ENCODE measurements at places on chromosomes 2 and 18. TPM values are rescaled to one million over a fixed set of nuclear protein-coding genes. Genes with fewer than 3 reads are reported as not detected.

RNF152 gene
- total RNA-seq: 0.05 TPM

NEU4 gene
- 0.64 TPM for total RNA-seq

BMP10 gene
- 0.09 TPM for total RNA-seq

UPP2 gene
- not detected for total RNA-seq

SP140 gene
- total RNA-seq: 117 TPM

GYPC gene
- total RNA-seq: 149 TPM

MARCO gene
- not detected for total RNA-seq

PJVK gene
- 2.3 TPM for total RNA-seq

LINC00305 gene
- total RNA-seq: not detected

EN1 gene
- total RNA-seq: not detected

RAPGEF4 gene
- 0.75 TPM for total RNA-seq

HMSD gene
- total RNA-seq: 1.2 TPM

TUBB8B gene
- not detected for total RNA-seq

GPR75 gene
- total RNA-seq: 3.6 TPM

XRCC5 gene
- 408 TPM for total RNA-seq

SETBP1 gene
- total RNA-seq: 4.4 TPM

THUMPD2 gene
- total RNA-seq: 14.0 TPM

RNPEPL1 gene
- total RNA-seq: 126 TPM

HS6ST1 gene
- 15.4 TPM for total RNA-seq

GCKR gene
- total RNA-seq: not detected

PRSS56 gene
- not detected for total RNA-seq

EMX1 gene
- total RNA-seq: not detected

COLEC12 gene
- not detected for total RNA-seq

ZNF396 gene
- 0.45 TPM for total RNA-seq

SLC5A7 gene
- total RNA-seq: not detected

KIF1A gene
- total RNA-seq: 0.41 TPM

TRABD2A gene
- 64.9 TPM for total RNA-seq

AUP1 gene
- total RNA-seq: 148 TPM

SLC9A2 gene
- 0.07 TPM for total RNA-seq

KCNIP3 gene
- total RNA-seq: not detected

C18orf54 gene
- total RNA-seq: 8.9 TPM

NT5C1B gene
- not detected for total RNA-seq

DQX1 gene
- 1.1 TPM for total RNA-seq

PTPRM gene
- total RNA-seq: 6.9 TPM

HOXD8 gene
- total RNA-seq: not detected

GPR45 gene
- total RNA-seq: not detected

LIMS4 gene
- 0.25 TPM for total RNA-seq

RBM43 gene
- total RNA-seq: 4.2 TPM

ITGA6 gene
- total RNA-seq: 2.6 TPM

Data from T-helper 2 cell treated with Interferon-gamma antibody and Interleukin-4, amounts not matched to agents 100 ng/mL and 5 ng/mL, for 36 hours (primary cell).